Left cardiac atrium (tissue), 4 donors: ENCODE measurements at places on chromosomes 7 and 10. TPM values are rescaled to one million over a fixed set of nuclear protein-coding genes. Genes with fewer than 3 reads are reported as not detected.

DNA sequence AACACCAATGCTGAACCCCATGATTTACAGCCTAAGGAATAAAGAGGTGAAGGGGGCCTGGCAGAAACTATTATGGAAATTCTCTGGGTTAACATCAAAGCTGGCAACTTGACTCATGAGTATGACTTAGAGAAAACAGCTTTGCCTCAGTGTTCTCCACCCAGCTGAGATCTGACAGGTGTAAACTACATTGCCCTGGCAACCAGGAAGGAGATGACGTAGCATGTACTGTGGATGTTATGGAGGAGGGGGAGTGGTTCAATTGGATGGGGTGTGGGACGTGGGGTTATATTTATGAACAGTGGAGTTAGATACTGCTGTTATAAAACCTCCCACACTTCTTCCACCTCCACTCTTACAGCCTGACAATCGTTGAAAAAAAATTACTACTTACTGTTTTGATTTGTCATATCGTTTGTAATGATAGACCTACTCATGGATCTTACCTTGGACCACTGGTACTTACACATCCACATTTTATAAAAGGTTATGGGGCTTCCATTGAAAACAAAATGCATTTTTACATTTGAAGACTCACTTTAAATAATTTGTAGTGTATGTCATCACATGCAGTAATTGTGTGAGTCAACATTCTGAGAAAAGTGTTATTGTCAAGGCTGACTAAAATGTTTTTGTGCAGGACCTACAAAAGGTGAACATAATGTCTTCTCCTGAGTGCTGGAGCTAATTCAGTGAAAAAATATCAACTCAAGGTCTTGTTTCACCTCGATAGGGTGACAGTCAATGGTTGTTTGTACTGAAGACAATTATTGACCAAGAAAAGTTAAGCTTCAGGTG, 6.4 kb downstream of the OR2F1 start:
- DNase-seq, result no peak

DNA sequence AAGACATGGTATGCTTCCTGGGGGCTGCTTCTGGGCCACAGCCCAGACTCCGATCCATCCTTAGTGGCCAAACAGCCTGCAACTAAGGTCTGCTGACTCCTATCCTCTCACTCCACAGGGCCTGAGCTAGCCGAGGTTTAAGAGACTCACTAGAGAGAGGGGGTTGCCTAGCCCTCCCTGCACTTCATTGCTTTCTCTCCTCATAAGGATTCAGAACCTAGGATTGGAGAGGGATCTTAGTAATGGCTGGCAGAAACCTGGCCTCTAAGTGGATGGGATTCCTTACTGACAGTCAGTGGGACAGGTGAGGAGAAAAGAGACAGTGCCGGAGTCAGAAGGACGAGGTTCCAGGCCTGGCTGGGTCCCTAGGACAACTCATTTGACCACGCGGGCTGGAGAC, 8.2 kb upstream of the DDIT4 start:
- no peak for DNase-seq

GRCh38 chr10:73907841-73908517, 3.0 kb upstream of the PLAU start:
- DNase-seq, result peak; percentile 62

Gene HHEX
- total RNA-seq, result 3.7 TPM

GRCh38 chr7:128090492-128090891, 59.3 kb upstream of the LRRC4 start:
- DNase-seq, result no peak
